ENCODE measurements at places on chromosomes 4 and X. TPM values are rescaled to one million over a fixed set of nuclear protein-coding genes. Genes with fewer than 3 reads are reported as not detected.
A peak's percentile ranks its signal among the peaks of the same experiment; 100 is the strongest.

DNA sequence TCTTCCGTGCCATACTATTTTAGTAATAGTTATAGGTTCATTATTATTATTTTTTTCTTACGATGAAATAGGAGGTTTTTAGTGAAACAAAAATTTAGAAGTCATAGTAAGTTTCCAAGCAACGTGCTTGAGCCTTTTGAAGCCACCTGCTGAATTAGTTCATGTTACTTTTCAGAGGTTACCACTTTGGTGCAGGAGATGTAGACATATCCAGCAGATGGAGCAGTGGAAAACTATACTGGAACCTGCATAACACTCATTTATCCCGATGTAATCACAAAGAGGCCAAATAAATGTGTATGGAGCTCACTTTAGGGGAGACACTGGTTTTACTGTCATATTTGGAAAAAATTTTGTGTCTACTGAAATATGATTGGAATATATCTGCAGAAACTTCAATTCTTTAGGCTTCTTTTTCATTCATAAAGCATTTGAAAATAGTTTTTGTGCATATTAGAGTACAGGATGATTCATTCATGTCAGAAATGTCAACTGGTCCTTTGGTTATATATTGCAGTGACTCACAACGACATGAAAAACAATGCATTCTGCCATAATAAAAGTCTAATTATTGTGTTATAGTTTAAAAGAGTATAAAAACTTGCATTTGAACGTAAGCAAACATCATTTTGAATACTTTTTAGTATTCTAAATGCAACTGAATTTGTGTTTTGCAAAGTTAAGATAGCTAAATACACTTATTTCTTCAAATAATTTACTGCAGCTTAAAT lies 2182.9 kb upstream of the TENM3 start:
- peaks cover 17% of the 10 kb centered on the region for H3K4me1 ChIP-seq
- peaks cover 65% of the 10 kb centered on the region for H3K27me3 ChIP-seq
- no peak for DNase-seq
- H3K36me3 ChIP-seq = peaks cover 4% of the 10 kb centered on the region

DNA sequence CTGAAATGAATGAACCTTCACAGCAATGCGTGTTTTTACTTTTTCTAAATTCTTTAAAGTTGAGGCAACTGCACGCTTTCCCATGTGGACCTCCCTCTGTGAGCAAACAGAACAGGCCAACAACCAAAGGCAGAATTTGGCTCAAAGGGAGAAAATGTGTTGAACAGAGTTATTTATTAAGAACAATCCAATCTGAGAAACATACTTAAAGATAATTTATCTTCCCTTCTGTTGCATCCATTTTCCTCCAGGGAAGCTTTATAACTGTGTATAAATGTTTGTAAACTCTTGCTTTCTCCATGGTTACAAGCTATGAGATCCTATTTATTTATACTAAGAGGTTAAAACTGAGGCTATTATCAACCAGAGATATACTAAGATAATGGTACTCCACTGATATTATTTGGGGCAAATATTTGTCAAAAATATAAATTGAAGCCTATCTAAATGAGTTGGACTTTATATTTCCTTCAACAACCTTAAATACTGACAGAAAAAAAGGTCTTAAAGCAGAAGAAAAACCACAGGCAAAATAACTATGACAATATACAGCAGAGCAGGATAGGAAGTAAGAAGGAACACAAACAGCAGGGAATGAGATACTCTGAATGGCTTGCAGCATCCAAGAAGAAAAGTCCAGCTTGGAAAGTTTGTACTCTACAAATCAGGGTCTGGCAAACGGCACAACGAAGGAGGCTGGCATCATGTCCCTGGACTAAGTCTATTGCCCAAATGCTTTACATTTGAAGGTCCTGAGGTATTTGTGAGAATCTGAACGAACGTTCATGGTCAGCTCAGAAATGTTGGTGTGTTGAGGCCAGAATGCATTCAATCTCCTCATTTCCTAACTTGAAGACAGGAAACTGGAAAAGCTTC lies 663.2 kb upstream of the INTU start:
- no peaks in the 10 kb centered on the region for H3K36me3 ChIP-seq
- H3K4me1 ChIP-seq = no peaks in the 10 kb centered on the region
- H3K27me3 ChIP-seq = no peaks in the 10 kb centered on the region
- DNase-seq = no peak
- no peak overlapping the region for H3K4me3 ChIP-seq

- peak overlapping the region; percentile 67 for H3K4me3 ChIP-seq
- H3K4me1 ChIP-seq = peaks cover 65% of the 10 kb centered on the region
- H3K27me3 ChIP-seq = no peaks in the 10 kb centered on the region
- DNase-seq = peak; percentile 70
- no peaks in the 10 kb centered on the region for H3K36me3 ChIP-seq
- peak overlapping the region; percentile 86 for H3K27ac ChIP-seq
Measured at GRCh38 chr4:102625232-102625930, 124.2 kb downstream of the NFKB1 start.

GRCh38 chr4:3123181-3123671 lies 48.7 kb downstream of the HTT start:
- H3K4me3 ChIP-seq = no peak overlapping the region
- H3K27ac ChIP-seq = peak overlapping the region; percentile 78
- no peak for DNase-seq

GRCh38 chr4:2785613-2786012 lies 7.3 kb upstream of the SH3BP2 start:
- H3K27ac ChIP-seq = peak overlapping the region; percentile 95
- H3K36me3 ChIP-seq = no peaks in the 10 kb centered on the region
- DNase-seq = no peak
- no peaks in the 10 kb centered on the region for H3K27me3 ChIP-seq

DNA sequence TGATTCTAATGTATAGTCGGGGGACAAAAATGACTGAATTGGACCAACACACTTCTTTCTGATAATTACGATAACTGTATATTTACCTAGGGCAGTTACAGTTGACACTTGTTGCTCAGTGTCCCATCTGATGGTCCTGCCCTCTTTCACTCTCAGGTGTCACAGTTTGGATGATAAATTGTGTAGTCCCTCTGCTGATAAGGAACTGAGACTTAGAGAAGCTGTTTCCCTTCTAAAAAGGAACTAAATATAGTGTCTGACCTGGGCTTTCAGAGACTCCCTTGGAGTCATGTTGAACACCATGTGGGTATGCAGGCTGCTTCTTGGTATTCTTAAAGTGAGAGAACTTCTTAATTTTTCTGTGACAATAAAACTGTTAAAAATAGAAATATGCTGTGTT lies 23.7 kb upstream of the PNPLA4 start:
- no peak overlapping the region for H3K27ac ChIP-seq
- no peak for DNase-seq
- no peaks in the 10 kb centered on the region for H3K4me1 ChIP-seq
- no peaks in the 10 kb centered on the region for H3K36me3 ChIP-seq
- H3K27me3 ChIP-seq = no peaks in the 10 kb centered on the region

GRCh38 chr4:76084542-76084941 lies 10.0 kb downstream of the ART3 start:
- H3K27me3 ChIP-seq = no peaks in the 10 kb centered on the region
- H3K27ac ChIP-seq = no peak overlapping the region
- H3K4me1 ChIP-seq = no peaks in the 10 kb centered on the region

GRCh38 chr4:83238393-83239248 lies 46.0 kb downstream of the COQ2 start:
- no peaks in the 10 kb centered on the region for H3K27me3 ChIP-seq
- no peak overlapping the region for H3K4me3 ChIP-seq
- H3K36me3 ChIP-seq = no peaks in the 10 kb centered on the region
- H3K27ac ChIP-seq = no peak overlapping the region
- H3K4me1 ChIP-seq = peaks cover 68% of the 10 kb centered on the region

- no peak for DNase-seq
- H3K4me3 ChIP-seq = no peak overlapping the region
- H3K36me3 ChIP-seq = peaks cover 19% of the 10 kb centered on the region
- peaks cover 3% of the 10 kb centered on the region for H3K4me1 ChIP-seq
- H3K27ac ChIP-seq = no peak overlapping the region
Measured at GRCh38 chr4:145823743-145824142, 114.9 kb downstream of the ZNF827 start.

DNA sequence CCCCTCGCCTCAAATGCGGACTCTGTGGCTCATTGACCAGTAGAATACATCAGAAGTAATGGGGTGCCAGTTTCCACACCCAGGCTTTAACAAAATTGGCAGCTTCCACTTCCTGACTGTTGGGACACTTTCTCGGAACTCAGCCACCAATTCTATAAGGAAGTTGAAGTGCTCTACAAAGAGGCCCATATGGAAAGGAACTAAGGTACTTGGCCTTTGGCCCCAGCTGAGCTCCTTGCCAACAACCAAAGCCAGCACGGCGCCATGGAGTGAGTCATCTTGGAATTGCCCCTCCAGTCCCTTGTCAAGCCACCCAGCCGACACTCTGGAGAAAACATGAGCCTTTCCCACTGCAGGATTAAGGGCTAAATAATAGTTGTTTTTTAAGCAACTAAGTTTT lies 262.2 kb upstream of the INTU start:
- no peak overlapping the region for H3K4me3 ChIP-seq
- H3K27me3 ChIP-seq = no peaks in the 10 kb centered on the region
- no peak for DNase-seq
- H3K36me3 ChIP-seq = no peaks in the 10 kb centered on the region

FAM241A gene
- 3.7 TPM for total RNA-seq

ADH4 gene
- not detected for total RNA-seq

DOCK11 gene
- total RNA-seq = 116 TPM

SASH3 gene
- 158 TPM for total RNA-seq

XPNPEP2 gene
- total RNA-seq = not detected

MAGEC2 gene
- total RNA-seq = not detected

All from naive thymus-derived CD8-positive, alpha-beta T cell (primary cell).